ENCODE measurements at places on chromosomes 13 and 19.

DNA sequence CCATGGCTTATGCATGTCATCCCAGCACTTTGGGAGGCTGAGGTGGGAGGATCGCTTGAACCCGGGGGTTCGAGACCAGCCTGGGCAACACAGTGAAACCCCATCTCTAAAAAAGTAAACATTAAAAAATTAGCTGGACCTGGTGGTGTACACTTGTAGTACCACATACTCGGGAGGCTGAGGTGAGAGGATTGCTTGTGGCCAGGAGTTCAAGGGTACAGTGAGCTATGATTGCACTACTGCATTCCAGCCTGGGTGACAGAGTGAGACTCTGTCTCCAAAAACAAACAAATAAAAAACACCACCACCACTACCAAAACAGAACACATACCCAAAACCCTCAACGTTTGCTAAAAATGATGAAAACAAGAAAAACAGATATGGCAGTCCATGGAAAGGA lies 15.9 kb downstream of the FBXO17 start:
- DNase-seq = no peak

DNA sequence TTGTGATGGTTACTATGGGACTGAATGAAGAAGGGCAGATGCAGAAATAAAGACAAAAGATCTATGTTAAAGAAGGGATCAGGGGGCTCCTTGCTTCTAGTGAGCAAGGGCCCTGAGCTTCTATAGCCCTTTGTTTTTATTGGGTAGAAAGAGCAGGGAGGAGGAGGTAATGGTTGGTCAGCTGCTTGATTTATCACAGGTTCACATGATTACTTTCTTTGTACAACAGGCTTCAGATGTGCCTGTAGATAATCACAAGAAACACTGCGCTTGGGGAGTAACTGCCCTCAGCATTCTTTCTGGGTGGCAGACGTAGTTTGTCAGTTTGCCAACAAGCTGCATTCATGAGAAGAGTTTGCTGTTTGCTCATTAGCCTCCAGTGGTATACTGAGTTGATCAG lies 4.8 kb upstream of the ZNF439 start:
- DNase-seq = no peak

- DNase-seq = no peak
These were observed 407.2 kb downstream of the GPC5 start for GRCh38 chr13:91805605-91806004.

DNA sequence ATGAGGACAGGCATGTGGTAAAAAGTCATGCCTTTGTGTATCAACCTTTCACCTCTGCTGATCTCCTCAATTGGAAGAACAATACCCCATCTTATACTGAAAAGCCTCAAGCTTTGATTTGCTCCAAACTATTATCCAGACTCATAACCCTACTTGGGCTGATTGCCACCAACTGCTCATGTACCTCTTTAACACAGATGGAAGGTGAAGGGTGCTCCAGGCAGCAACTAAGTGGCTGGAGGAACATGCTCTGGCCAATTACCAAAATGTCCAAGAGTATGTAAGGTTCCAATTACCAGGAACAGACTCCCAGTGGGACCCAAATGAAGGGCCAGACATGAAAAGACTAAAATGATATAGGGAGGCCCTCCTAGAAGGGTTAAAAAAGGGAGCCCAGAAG lies 78.3 kb downstream of the ZNF486 start:
- no peak for DNase-seq

DNA sequence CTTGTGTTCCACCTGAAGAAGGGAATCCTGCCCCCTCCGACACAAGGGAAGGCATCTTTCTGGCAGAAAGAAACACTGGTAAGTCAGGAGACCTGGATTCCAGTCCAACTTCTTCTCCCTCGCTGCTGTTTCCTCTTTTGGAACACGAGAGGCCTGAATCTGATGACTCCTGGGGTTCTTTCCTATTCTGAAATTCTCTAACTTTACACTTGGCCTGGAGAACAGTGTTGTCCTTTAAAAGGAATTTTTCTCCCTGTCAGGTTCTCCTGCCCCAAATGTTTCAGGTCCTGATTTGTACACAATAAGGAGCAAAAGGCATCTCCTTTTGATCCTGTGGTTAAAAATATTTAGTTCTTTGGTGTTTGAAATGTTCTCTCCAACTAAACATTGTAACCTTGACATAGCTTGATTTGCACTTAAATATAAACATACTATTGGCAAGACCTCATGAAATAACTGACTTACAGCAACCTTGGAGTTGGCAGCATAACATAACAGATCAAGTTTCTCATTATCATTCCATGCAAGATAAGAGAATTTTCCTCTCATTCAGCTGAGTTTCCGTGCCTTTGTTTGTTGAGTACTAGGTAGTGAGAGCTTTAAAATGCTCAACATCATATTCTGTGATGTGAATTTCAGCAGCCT lies 244.8 kb downstream of the COG6 start:
- no peak for DNase-seq

GRCh38 chr13:50928102-50928501 lies 18.5 kb downstream of the RNASEH2B start:
- no peak for DNase-seq

DNA sequence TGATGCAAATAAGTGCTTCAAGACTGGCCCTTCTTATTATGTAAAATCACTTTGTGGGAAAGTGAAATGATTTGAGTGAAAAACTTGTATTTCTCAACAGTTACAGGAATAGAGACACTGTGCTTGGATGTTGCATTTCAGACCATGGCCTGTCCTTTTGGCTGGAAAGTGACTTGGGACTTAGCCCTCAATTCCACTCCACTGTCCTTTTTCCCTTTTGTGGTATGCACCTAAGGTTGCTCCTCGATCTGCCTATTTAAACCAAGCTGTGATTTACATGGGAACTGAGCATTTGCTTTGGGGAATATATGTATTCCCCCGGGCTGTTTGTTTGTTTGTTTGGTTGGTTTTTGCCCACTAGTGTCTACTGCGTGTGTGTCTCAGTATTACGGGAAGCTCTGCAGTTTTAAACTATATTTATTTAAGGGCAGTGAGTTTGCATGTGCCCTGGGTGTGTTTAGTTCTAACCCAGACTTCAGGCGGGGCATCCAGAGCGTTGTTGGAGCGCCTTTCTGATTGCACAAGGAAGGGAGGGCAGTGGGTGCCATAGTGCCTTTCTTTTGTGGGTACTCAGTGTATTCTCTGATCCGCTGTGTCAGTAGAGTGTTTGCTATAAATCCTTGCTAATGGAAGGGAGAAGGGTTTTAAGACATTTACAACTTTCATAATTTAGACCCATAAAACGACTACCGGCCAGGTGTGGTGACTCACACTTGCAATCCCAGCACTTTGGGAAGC lies 18.2 kb upstream of the RNF113B start:
- no peak for DNase-seq

GRCh38 chr19:30340771-30341561 lies 31.2 kb upstream of the ZNF536 start:
- no peak for DNase-seq

DNA sequence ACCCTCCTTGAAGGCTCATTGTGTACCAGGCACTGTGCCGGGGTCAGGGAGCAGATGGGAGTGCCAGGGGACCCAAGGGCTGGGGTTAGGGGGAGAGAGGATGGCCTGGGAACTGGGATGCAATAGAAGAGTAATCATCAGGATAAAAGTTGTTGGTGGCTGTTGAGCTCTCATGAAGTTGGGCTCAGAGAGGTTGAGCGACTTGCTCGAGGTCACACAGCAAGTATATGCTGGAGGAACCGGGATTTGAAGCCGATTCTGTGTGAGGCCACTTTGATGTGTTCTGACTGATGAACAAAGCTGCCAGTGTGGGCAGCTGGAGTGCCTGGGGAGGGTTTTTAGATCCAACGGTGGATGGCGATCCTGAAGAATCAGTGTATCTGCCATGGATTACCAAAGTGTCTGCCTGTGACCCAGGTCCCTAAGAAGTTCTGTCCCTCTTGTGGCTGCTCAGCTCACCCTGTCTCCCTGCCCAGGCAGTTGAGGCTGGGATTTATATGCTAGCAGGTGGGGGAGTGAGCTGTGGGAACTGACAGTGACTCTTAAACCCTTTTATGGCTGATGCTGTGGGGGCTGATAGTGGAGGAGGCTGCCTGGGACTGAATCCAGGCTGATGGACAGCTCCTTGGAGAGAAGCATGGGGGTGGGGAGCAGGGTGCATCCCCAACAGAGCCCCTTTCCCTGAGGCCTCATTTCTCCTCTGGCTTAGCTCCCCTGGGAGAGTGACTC lies 8.3 kb downstream of the ARHGEF18 start:
- no peak for DNase-seq

Measured in activated T-helper 9 cell treated with anti-CD3 and anti-CD28 coated beads, Interleukin-2, amount 50 U/mL, for 16 hours (primary cell).